ENCODE measurements at places on chromosomes 2 and 18.

- DNase-seq = no peak
These were observed 40.4 kb downstream of the L3MBTL4 start for GRCh38 chr18:6374340-6374739.

DNA sequence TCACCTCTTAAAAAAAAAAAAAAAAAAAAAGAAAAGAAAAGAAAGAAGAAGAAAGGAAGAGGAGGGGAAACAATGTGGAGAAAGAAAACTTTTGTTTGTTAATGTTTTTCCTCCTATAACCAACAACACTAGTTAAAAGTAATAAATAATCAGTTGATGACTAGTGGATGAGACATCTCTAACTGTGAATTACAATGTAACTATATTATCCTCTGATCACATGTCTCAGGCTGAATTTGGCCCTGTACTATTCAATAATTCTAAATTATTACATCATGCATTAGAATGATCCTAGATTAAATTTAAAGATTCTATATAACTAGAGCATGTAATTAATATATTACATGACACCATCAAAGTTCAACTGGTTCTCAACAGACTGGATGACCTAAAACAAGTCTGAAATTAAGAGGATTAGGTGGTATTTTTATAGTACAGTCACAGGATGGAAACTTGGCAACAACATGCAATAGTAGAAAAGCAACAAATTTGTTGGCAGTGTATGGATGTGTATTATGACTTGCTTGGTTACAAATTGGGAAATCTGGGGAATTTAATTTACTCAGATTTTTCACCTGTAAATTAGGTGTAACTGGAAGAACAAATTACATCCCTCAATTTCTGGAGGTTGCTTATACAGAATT, 269.3 kb upstream of the SETBP1 start:
- no peak for DNase-seq

- DNase-seq = no peak
These were observed 130.3 kb upstream of the CCDC68 start for GRCh38 chr18:55089610-55090009.

- no peak for DNase-seq
These were observed 4.6 kb upstream of the ACAA2 start for GRCh38 chr18:49817947-49818346.

DNA sequence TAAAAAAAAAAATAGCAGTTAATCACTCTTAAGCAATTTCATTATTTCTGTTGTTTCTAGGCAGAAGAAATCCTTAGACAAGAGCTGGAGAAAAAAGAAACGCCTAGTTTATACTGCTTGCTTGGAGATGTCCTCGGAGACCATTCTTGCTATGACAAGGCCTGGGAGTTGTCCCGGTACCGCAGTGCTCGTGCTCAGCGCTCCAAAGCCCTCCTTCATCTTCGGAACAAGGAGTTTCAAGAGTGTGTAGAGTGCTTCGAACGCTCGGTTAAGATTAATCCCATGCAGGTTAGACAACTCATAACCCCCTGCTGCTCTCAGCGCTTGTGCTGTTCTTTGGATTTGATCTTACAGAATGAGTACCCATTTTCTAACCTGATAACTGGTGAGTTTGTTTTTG, 130.4 kb downstream of the TTC27 start:
- DNase-seq = no peak

GRCh38 chr2:178114462-178114861, 2.2 kb downstream of the RBM45 start:
- DNase-seq = no peak

DNA sequence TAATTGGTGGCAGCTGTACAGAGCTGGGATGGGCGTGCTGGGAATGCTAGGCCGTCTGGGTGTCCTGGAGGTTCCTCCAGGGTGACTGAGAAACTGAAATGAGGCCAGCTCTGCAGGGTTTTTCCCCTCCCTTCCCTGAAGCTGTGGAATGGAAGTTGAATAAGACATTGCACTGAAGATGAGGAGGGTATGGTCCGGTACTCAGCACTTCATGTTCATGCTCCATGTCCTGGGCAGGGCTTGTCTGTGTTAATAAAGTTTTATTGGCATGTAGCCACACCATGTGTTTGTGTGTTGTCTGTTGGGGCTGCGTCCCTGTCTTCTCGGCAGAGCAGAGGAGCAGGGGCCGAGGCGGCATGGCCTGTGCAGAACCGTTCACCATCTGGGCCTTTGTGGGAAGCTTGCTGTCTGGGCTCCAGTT, 154.0 kb downstream of the LDLRAD4 start:
- no peak for DNase-seq

DNA sequence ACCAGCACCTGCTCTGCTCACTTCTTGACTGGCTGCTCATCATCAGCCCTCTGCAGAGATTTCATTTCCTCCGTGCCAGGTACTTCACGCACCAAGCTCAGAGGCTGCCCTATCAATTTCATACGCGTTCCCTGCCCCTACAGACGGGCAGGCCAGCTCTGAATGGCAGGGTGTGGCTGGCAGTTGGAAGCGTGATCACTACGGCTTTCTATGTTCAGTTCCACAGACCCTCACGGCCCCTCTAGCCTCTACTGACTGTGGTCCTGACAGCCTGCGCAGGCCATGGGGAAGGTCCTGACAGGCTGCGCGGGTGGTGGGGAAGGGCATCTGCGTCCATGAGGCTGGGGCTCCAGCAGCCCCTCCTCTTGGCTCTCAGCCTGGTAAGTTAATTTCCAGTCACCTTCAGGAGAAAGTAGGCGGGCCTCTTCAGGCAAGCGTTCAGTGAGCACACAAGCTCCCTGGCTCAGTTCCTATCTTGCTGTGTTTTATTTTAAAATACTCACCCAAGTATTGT, 154.8 kb downstream of the ZNF236 start:
- DNase-seq = no peak

DNA sequence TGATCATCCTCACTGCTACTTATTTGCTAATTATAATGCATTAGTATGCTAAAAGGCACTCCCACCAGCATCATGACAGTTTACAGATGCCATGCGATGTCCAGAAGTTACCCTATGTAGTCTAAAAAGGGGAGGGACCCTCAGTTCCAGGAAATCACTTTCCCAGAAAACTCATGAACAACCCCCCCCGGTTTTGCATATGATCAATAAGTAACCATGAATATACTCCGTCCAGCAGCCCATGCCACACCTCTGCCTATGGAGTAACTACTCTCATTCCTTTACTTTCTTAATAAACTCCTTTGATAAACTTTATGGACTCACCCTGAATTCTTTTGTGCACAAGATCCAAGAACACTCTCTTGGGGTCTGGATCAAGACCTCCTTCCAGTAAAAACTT, 86.8 kb downstream of the MALT1 start:
- DNase-seq = no peak

DNA sequence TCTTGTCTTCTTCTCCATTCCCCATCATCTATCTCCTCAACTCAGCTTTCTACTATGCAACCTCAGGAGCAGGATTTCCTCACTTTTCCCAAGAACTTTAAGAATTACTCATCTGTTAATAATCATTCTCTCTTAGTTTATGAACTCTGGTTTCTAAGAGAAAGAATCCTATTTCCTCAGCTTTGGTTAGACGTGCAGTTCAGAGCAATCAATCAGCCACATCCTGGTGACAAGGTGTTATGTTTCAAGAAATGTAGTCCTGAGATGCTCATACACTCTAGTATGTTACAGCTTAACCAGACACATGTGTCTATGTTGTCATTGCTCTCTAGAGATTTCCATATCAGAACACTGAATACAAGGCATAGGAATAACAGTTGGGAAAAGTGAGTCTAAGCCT, 277.9 kb downstream of the MBD2 start:
- no peak for DNase-seq

DNA sequence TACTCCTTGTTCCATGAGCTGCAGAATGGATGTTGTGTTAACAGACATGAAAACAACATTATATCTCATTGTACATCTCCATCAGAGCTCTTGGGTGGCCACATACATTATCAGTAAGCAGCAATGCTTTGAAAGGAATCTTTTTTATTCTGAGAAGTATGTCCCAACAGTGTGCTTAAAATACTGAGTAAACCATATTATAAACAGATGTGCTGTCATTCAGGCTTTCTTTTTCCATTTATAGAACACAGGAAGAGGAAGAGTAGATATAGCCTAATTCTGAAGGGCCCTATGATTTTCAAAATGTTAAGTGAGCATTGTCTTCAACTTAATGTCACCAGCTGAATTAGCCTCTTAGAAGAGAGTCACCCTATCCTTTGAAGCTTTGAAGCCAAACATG, 44.3 kb upstream of the CABYR start:
- no peak for DNase-seq

DNA sequence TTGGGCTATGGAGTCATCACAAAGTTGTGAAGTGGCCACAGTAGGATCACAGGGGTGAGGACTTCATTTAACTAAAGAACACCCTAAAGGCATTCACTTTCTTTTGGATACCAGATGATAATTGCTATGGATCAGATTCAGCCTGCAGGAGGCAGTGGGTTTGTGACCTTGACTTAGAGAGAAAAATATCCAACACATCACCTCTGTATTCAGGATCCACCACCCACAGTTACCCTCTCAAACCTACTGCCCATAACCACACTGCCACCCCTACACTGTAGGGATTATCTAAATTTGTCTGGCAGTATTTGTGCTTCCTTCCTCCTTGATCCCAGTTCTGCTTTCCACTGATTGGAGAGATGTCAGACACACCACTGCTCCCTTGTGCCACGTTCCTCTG, 269.4 kb downstream of the MYCN start:
- no peak for DNase-seq

- DNase-seq = no peak
These were observed 21.2 kb downstream of the GORASP2 start for GRCh38 chr2:170950221-170950761.

GRCh38 chr2:111243295-111243694, 122.6 kb downstream of the BCL2L11 start:
- no peak for DNase-seq

GRCh38 chr18:74896390-74896991, 298.8 kb downstream of the ZNF407 start:
- no peak for DNase-seq

GRCh38 chr2:3801506-3801905, 98.1 kb downstream of the DCDC2C start:
- DNase-seq = no peak

DNA sequence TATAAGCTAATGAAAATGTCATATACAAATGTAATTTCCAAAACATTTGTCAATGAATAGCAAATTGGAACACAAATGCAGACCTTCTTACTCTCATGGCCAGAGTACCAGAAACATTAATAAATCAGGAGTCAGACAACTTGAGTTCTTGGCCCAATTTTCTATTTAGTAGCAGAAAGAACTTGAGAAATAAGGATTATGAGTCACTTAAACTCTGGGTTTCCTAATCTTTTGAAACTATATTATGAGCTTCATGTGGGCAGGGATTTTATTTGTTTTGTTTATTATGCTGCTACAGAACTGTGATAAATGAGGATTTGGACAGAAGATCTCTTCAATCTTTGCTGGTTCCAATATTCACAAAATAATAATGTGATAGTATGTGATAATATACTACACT, 686.7 kb downstream of the NR4A2 start:
- no peak for DNase-seq

GRCh38 chr18:31065036-31065773, 22.7 kb upstream of the DSC3 start:
- no peak for DNase-seq

DNA sequence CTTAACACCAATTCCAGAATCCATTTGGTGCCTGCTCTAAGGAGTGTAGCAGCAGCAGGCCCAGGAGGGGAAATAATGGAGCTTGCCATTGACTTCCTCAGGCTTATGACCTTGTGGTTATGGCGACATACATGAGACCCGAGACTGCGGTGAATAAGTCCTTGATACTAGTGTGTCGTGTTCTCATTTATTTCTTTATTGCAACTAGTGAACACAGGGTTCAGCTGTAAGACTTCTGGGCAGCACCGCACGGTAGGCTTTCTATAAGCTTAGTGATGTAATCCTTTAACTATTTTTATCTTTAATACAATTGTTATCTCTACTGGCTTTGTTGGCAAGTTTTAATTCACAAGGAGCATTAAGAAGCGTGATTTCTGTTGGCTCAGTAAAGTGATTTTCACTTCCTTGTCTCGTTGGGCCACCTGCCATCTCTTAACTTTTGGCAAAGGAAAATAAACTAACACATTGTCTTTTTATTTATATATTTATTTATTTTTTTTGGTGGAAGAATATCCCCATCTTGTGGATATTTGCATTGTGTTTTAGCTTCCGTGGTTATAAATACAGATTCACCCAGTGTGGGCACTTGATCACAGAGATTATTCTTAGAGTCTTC, 139.8 kb downstream of the LTBP1 start:
- DNase-seq = no peak

DNA sequence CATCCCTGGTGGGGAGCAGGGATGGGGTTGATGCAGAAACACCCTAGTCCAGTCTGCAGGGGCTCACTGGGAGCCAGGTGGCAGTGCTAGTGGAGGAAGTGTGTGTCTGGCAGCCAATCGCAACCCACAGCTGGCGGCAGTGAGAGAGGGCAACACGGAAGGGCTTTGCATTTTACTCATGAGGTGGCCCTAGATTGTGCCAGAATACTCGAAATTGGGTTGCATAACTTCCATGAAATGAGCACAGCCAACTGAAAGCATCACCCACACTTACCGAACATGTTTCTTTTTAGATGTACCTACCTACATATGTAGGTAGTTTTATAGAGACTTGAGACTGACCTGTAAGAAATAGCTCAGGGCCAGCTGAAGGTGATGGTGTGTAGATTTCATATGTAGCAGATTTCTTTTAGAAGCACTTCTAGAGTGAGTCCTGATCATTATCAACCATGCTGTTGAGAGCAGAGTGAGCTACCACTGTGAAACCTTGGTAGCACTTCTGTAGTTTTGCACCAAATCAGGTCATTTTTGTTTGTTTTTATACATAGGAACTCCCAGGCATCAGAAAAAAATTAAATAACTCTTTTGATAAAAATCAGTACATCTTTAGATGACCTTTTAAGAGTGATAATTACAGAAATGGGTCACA, 13.0 kb downstream of the IL18R1 start:
- DNase-seq = no peak

- no peak for DNase-seq
These were observed 504.4 kb upstream of the TNP1 start for GRCh38 chr2:217364224-217364623.

- no peak for DNase-seq
These were observed 14.3 kb downstream of the PLB1 start for GRCh38 chr2:28510184-28510583.

GRCh38 chr2:135091681-135092080, 39.6 kb downstream of the RAB3GAP1 start:
- DNase-seq = no peak

DNA sequence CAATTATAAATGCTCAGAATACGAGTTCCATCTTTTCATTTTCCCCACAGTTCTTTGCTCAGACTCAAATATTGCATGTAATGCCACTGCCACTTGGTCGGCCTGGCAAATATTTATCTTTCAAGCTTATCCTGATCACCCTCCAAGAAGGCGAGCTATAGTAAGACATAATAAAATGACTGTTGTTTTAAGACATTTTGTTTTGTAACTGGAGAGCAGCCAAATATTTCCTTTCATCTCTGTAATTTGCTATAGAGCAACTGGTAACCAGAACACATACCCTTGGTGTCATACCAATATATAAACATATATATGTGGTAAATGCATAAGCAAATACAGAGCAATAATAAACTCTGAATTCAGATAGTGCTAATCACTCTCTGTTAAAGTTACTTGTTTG, 7.3 kb upstream of the ATL2 start:
- no peak for DNase-seq

- DNase-seq = no peak
These were observed 317.8 kb downstream of the EPHA4 start for GRCh38 chr2:221254299-221254698.

- DNase-seq = no peak
These were observed 140.5 kb upstream of the HNRNPA3 start for GRCh38 chr2:177072090-177072489.

Data from stimulated activated CD8-positive, alpha-beta memory T cell treated with anti-CD3 and anti-CD28 coated beads, Interleukin-2, amount 100 ng/mL, for 48 hours (primary cell).